Activated T-cell treated with anti-CD3 and anti-CD28 coated beads, Interleukin-2, amount 50 U/mL, for 72 hours (primary cell): ENCODE measurements at places on chromosomes 11 and 22. TPM values are rescaled to one million over a fixed set of nuclear protein-coding genes. Genes with fewer than 3 reads are reported as not detected.

- DNase-seq: no peak
Observed at GRCh38 chr11:11960687-11961086, 47.7 kb downstream of the DKK3 start.

GRCh38 chr22:28283068-28283654 is 364.1 kb upstream of the PITPNB start:
- DNase-seq: no peak

DMC1 gene
- total RNA-seq: 25.1 TPM

GRCh38 chr22:46934746-46935491 is 172.5 kb downstream of the TBC1D22A start:
- DNase-seq: peak; percentile 28

GRCh38 chr11:38950867-38951266 is 2352.8 kb upstream of the RAG2 start:
- no peak for DNase-seq

DNA sequence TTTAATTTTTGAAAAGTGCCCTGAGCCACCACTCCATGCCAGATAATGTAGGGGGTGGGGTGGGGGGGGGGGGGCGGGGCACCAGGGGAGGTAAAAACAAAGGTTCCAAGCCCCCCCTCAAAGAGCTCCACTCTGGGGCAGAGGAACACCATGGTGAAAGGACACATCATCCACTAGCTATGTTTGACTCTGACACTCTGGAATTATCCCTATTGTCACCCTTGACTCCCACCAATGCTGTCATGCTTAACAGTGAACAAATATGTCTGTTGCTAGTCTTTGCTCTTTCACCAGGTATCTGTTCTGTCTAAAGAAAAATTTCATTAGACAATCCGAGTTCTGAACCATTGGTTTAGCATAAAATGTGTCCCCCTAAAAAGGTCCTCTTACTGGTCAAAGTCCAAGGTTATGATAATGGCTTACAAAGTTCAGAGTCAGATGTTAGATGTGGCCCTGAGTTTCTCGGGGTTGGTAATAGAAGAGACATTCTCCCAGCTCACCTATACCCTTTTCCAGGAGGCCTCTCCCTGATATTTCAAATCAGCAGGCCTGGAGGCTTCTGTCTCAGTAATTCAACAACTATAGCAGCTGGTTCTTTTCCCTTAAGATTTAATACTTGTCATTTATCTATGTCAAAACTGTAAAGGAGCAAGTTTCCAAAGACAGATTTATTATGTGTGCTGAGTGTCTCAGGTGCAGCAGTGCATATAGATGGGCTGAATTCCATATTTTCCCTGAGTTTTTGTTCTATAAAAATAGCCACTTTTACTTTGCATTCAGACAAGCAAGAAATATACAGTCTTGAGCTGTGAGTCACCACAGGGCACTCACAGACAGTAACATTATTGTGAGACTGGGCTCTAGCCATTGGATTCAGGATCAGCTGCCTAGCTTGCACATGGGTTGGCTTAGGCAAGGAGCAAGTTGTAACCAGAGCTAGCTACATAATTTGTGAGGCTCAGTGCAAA is 174.1 kb downstream of the CSNK2A3 start:
- no peak for DNase-seq

DNA sequence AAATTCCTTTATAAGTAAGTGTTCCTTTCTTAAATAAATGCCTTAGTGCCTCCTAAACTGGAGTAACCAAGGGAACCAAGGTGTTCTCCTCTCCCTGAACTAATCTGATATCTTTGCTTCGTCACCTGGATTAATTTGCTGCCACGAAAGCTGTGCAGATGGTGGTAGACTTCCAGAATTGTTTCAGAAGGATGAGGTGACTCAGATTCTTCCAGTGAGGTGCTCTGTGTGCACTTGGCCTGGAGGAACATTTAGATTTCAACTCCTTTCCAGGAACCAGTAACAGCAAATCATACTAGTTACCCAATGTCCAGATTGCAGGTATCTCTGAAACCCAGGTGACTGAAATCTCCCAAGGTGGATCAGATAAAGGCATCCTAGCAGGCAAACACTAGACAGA is 181.9 kb downstream of the FAT3 start:
- DNase-seq: no peak

ELMOD1 gene
- not detected for total RNA-seq

IL17REL gene
- 1.1 TPM for total RNA-seq

DRD4 gene
- 1.7 TPM for total RNA-seq

DYNC2H1 gene
- 2.2 TPM for total RNA-seq

GRCh38 chr11:62513626-62514025 is 33.0 kb downstream of the AHNAK start:
- no peak for DNase-seq

DNA sequence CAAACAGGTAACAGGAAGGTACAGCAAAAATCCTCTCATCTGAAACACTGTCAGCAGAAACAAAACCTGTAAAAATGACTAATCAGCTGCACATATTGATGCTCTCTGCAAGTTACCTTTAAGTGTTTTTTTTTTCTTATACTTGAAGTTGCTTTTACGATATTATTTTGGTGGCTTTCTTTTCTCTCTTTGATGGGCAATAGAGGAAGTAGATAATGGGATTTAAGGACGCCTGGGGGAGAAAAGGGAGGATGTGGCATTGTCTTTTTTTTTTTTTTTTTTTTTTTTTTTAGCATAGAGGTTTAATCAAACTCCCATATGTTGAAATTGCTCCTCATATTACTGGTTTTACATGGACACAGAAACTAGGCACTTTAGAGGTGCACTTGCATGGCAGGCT is 11.4 kb upstream of the ADSL start:
- no peak for DNase-seq

- no peak for DNase-seq
Observed at GRCh38 chr11:33618956-33619355, 81.7 kb downstream of the C11orf91 start.

GLB1L2 gene
- 1.1 TPM for total RNA-seq

DNA sequence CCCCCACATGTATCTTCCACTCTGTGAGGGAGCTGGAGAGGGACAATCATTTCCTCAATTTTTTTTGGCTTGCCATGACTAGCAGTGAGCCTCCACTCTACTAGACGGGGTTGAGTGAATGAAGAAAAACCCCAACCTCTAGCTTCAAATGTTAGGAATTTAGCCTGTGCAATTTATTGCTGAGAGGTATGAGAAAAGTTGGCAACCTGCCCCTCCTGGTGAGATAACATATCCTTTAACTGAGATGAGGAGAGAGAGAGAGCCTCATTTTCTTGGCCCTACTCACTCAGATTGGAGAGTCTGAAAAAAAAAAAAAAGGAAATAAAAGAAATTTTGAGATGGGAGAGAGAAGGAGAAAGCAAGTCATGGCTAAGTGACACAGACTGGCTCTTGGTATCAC is 218.2 kb upstream of the CARD18 start:
- no peak for DNase-seq

GRCh38 chr22:45007391-45008185 is 2.2 kb downstream of the PHF21B start:
- no peak for DNase-seq

GRCh38 chr11:115637599-115638241 is 133.5 kb upstream of the CADM1 start:
- no peak for DNase-seq

KCNC1 gene
- total RNA-seq: not detected

- no peak for DNase-seq
Observed at GRCh38 chr22:37549704-37550059, 10.6 kb upstream of the CDC42EP1 start.

LINC01488 gene
- not detected for total RNA-seq

- no peak for DNase-seq
Observed at GRCh38 chr22:22048981-22049531, 66.5 kb upstream of the TOP3B start.

CENPM gene
- total RNA-seq: 74.5 TPM

ELFN2 gene
- total RNA-seq: 0.62 TPM

- DNase-seq: peak; percentile 5
Observed at GRCh38 chr11:109864151-109864661, 229.0 kb upstream of the ZC3H12C start.

LYVE1 gene
- total RNA-seq: not detected

GRCh38 chr11:134626032-134626431 is 214.0 kb upstream of the B3GAT1 start:
- DNase-seq: no peak

- no peak for DNase-seq
Observed at GRCh38 chr11:123206791-123207434, 11.9 kb upstream of the CLMP start.

DNA sequence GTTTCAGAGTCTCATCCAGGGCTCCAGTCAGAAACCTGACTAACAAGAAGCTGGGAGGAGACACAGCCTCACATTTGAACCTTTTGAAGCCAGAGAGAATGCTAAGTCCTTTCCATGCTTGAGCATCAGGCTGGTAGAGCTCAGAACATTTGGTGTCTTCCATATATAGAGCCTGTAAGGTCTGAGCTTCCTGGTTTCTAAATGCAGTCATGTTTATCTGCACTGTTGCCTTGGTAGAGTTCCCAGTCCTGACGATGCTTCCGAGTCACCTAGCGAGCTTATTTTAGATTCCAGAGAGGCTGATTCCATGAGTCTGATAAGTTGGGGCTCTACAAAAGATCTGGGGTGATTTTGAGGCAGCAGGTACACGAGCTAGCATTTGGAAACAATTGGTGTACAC is 68.4 kb upstream of the SORL1 start:
- no peak for DNase-seq

TPCN2 gene
- total RNA-seq: 17.8 TPM

DNA sequence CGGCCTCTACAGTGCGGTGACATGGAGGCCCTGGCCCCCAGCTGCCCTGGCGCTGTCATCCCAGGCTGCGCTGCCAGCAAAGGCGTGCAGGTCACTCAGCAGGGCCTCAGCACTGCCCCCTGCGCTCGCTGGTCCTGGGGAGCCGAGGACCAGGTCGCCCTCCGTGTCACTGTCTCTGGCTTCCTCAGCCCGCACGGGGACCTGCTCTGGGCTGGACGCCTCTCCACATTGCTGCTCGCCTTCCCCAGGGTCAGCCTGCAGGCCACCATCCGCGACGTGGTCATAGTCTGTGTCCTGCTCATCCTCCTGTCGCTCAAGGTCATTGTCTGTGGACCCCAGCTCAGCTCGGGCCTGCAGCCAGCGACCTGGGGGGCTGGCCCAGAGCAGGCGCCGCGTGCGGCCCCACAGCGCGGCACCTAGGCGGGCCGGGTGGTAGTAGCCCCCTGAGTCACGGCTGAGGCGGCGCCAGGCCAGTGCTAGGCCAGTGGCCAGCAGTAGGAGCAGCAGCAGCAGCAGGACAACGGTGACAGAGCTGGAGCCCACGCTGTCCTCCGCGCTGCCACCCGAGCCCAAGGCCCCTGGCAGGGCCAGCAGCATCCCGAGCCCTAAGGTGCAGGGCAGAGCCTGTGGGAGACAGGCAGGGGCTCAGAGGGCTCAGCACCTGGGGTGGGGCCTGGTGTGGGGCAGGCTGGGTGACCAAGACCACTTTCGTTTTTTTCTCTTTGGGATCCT is 1.6 kb downstream of the PTPRCAP start:
- no peak for DNase-seq

DNA sequence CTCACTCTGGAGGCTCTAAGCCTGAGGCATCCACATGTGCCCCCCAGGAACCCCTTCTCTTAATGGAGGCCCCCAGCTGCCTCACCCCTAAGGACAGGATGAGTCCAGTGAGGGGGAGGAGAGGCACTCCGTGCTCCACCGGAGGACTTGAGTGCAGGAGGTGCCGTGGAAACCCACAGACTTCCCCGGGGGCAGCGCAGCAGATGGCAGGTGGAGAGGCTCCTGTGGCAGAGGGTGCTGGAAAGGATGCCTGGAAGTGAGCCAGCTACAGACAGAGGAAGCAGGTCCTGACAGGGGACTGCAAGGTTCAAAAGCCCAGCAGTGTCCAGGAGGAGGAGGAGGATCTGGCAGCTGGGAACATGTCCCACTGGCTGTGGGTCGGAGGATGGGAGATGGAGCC is 1384.0 kb downstream of the TBC1D22A start:
- no peak for DNase-seq

GRCh38 chr11:46706886-46707285 is 6.1 kb downstream of the ZNF408 start:
- no peak for DNase-seq

GRCh38 chr11:130050257-130050656 is 19.4 kb upstream of the APLP2 start:
- DNase-seq: no peak

DNA sequence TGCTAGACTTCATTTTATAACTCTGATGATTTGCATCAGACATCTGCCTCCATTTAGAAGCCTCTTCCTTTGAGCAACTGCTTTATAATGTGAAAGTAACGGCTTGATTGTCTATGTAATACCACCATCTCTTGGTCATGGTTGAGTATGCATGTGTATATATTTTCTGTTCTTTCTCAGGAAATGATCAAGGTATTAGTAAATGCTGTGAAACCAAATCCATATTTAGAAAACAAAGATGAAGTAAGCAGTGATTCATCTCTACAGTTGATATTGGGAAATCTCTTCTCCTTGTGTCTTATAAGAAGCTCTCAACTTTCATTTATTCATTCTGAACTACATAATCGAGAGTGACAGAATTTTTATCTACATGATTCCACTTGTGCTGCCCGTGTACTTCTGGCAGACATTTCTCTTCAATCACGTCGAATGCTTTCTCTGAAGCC is 104.6 kb upstream of the ANO3 start:
- DNase-seq: no peak

CDCA5 gene
- total RNA-seq: 139 TPM

GRCh38 chr11:119340335-119341221 is at the start of gene C1QTNF5:
Gene C1QTNF5 (minus strand): TSS chr11:119340883. CDS start chr11:119340397, 486 bp downstream.
- no peak for DNase-seq

GRCh38 chr11:117701781-117702180 is 95.2 kb downstream of the DSCAML1 start:
- DNase-seq: no peak

ARVCF gene
- total RNA-seq: 5.5 TPM

GRCh38 chr11:17767914-17768313 is 33.3 kb downstream of the KCNC1 start:
- no peak for DNase-seq

DNA sequence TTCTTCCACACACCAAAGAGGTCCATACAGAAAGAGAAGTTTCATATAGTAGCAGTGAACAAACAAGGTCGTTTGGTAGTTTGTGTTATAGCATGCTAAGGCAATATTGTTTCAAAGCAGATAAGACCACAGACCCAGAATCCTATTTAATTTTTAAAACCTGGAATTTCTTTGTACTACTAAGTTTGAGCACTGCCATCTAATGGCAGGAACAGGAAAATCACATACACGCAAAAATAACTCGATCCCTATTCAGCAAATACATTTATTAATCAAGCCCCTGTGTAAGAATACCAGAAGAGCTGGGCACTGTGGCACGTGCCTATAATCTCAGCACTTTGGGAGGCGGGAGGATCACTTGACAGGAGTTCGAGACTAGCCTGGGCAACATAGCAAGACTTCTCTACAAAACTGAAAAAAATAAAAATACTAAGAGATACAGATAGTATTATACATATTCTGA is 2.9 kb upstream of the BTBD10 start:
- no peak for DNase-seq

DNA sequence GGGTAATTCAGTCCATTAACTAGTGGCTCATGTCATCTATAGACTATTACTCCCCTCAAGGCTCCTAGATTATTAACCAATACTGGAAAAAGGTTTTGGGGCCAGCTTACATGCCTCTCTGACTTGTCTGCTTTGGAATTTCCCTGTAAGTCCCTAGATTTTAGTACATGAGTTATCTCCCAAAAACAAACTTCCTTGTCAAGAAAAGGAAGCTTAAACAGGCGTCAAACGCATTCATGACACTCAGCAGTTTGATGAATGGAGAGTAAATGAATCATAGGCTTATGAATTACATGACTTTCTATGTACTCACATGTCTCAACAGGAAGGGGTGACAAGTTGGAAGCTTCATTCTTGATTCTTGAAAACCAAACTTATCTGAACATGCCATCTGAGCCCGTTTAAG is 70.8 kb downstream of the BLID start:
- no peak for DNase-seq

LRRC74B gene
- total RNA-seq: not detected
